GM23338 (cell line): ENCODE measurements at places on chromosomes 2 and 18.

DNA sequence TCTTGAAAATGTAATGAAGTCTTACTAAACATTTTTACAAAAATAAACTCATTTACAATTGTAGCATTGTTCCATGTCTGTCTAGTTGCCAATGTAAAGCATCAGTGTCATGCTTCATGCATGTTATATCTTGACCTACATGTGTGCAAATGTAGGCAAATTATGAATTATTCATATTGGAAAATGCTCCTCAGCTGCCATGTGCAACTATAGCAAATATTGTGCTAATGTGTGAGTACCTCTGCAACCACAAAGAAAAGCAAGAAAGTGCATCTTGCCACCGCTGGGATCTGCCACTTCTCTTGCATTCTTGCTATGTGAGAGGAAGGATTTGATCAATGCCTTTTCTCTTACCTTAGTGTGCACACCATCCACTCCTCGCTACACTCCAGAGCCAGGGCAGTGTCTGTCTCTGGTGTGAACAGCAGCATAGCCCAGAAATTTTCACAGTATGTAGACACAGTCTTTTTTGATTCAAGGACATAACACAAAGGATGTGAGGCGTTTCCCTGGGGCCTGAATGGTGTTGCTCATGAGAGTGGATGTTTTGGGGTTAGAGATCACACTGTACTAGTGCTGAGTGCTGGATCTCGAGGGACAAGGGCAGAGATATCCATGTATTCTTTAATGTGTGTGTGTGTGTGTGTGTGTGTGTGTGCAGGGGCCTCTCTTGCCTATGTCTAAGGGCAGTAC lies 47.6 kb upstream of the HAAO start:
- DNase-seq, result no peak

GRCh38 chr2:136251197-136251884 lies 133.4 kb upstream of the CXCR4 start:
- DNase-seq, result no peak

DNA sequence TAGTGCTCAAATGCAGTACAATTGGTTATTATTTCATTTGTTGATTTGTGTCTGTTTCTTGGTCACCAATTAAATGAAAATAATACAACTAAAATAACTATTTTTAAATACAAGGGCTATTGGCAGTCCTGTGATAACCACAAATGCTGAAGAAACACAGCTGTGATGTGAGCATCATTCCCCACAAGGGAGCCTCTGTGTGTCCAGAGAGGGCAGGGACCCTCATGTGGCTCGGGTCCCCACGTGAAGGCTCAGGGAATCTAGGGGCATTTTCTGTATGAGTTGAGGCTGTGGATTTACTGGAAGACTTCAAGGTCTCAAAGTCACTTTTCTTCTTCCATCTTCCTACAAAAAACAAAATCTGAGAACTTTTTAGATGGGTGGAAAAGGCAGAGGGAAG lies 316.1 kb upstream of the RAB12 start:
- DNase-seq, result no peak

- DNase-seq, result no peak
Measured at GRCh38 chr2:58594762-58595161, 353.6 kb upstream of the FANCL start.

GRCh38 chr2:70520825-70521224 lies 32.8 kb downstream of the TGFA start:
- no peak for DNase-seq
